ENCODE measurements at places on chromosomes 4 and X.

GRCh38 chr4:129526812-129527211 lies 430.9 kb downstream of the C4orf33 start:
- no peak for DNase-seq

DNA sequence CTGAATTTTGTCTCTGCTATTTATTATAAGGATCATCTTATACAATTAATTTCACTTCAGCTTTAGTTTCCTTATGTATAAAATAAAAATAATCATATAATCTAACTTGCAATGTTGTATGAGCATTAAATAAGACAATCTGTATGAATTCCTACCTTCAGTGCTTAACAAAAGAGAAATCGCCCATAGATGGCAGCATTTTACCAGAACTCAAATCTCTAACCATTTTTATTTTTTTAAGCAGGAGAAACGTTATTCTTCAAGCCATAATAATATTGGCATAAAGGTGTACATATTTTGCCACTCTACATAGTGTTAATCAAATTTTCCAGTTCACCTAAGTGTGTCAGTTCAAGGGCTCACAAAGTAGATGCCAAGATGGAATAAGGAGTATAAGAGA lies 78.8 kb downstream of the TMEM47 start:
- DNase-seq: no peak

- peak; percentile 1 for DNase-seq
Measured at GRCh38 chr4:38682336-38682735, 18.3 kb downstream of the KLF3 start.

GRCh38 chr4:150863456-150863855 lies 151.6 kb downstream of the LRBA start:
- DNase-seq: no peak

DNA sequence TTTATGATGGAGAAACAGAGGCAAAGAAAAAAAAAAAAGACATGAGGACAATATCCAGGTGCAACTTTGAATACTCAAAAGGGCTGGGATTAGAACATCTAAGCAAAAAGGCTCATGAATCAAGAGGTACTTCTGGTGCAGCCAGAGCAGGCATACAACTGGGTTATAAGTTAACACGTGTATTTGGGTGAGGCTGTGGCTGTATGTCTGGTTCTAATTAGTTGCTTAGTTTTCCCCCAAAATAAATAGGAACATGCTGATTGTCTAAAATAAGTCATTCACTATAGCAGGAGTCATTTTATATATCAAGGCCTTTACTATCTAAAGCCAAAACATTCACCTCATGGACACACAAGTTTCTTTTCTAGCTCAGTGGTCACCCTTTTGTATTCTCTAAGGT lies 20.2 kb downstream of the NHS start:
- DNase-seq: no peak

- no peak for DNase-seq
Measured at GRCh38 chr4:131531087-131531486, 1618.0 kb upstream of the PCDH10 start.

DNA sequence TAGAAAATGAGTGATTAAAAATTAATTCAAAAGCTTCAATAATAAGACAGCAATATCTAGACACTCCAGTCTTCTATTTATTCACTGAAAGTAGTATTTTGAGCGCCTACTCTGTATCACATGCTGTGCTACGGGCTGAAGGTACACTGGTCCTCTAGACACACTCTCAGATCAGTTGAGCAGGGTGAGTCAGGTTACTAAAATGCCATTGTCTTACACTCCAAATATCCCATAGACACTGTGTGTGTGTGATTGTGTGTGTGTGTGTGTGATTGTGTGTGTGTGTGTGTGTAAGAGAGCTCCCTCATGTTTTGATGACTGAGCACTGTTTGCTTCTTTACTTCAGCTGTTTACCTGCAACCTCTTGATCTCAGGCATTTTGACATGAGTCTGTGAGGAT lies 342.8 kb upstream of the BOD1L1 start:
- DNase-seq: no peak

GRCh38 chr4:123060039-123060770 lies 137.8 kb upstream of the NUDT6 start:
- peak; percentile 45 for DNase-seq

- no peak for DNase-seq
Measured at GRCh38 chrX:92283308-92283707, 504.1 kb downstream of the PCDH11X start.

GRCh38 chrX:98379134-98379533 lies 1495.4 kb downstream of the RPA4 start:
- no peak for DNase-seq

GRCh38 chrX:116417214-116417613 lies 19.2 kb upstream of the SLC6A14 start:
- no peak for DNase-seq

GRCh38 chrX:134718966-134719317 lies 60.7 kb upstream of the PLAC1 start:
- DNase-seq: no peak

DNA sequence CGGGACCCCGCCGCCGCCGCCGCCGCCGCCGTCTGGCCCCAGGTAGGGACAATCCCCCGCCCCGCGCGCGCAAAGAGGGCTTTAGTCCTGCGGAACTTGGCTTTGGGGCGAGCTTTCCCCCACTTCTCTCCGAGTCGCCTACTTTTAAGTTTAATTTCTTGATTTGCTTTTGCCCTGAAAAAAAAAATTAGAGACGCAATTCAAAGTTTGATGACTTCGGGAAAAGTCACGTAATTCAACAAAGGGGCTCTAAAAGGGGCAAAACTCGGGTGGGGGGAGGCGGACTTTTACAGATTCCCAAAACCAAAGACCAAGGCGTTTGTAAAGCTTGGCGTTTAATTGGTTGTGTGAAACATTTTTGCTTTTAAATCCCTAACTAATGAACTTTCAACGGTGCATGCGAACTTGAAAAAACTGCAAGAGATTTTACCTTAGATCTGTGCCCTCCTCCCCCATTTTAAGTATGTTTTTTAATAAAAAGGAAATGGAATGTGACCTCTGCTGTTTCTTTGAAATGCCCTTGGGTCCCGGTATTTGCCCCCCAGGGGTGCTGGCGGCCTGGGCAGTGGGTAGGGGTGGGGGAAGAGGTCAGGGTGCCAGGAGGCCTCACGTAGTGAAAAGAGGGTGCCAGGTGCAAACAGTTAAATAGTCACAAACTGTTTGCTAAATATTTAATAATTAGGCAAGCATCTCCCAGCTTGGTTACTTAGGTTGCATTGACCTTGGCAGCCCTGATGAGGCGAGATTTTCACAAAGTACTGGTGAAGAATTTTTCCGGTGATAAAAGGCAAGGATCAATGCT lies 209.7 kb downstream of the NWD2 start:
- DNase-seq: peak; percentile 50

GRCh38 chr4:29047341-29048041 lies 1672.7 kb upstream of the PCDH7 start:
- no peak for DNase-seq

DNA sequence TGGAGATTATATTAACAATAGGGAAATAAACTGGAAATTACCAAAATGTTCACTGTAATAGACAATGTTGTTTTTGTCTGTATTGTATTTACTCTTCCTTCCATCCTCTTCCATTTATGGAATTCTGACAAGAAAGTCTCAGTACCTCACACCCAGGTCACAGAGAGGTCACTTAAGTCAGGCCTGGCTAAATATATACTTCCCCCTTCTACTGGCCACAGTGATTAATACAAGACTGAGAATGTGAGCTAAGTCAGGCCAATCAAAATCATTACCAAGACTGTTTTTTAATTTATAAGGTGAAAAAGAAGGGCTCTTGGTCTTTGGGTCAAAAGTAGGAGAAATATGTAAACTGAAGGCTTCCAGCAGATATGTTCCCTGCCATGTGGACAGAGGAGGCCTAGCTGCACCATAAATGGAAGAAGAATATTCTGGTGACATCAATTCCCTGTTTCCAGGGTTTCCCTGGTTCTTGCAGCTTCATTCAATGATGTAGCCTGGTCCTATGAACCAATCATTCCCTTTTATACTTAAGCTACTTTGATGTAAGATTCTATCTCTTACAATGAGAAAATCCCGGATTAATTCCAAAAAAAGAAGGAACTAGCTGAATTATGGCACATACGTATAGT lies 64.3 kb downstream of the LRBA start:
- DNase-seq: no peak

GRCh38 chr4:152015597-152016302 lies 254.9 kb upstream of the GATB start:
- no peak for DNase-seq

DNA sequence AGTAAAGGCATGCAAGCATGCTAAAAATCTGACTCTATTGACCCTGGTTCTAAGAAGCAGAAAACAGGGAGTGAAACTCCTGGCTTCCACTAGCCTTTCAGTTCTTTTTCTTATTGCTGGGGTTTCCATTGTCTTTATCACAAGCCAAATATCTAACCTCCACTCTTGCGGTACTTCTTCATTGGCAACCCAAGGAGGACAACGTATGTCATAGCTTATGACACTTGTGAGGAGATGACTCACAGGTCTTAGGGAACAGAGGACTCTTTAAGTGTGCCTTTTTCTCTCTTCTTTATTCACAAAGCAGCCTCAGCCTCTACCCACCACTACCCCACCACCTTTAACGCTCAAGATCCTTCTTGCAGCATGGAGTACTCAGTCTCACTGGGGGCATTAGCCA lies 124.2 kb downstream of the GUCY2F start:
- no peak for DNase-seq

- DNase-seq: peak; percentile 61
Measured at GRCh38 chr4:75995727-75996126, 5.0 kb upstream of the SDAD1 start.

DNA sequence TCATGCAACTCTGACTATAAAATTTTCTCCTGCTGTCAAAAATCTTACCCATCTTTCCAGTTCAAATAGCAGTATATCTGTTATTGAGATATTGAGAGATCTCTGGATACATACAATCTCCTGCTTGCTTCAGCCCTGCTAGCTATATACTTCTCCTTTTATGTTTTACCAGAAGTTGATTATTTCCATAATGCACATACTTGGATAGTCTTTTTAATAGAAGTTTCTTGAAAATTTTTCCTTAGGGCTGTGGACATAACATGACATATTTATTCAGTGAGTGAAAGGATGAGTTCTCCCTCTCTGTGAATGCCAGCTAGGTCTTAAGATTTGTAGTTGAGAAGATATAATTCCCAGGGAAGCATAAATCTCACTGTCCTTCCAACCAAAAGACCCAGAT lies 234.1 kb upstream of the NR3C2 start:
- no peak for DNase-seq

DNA sequence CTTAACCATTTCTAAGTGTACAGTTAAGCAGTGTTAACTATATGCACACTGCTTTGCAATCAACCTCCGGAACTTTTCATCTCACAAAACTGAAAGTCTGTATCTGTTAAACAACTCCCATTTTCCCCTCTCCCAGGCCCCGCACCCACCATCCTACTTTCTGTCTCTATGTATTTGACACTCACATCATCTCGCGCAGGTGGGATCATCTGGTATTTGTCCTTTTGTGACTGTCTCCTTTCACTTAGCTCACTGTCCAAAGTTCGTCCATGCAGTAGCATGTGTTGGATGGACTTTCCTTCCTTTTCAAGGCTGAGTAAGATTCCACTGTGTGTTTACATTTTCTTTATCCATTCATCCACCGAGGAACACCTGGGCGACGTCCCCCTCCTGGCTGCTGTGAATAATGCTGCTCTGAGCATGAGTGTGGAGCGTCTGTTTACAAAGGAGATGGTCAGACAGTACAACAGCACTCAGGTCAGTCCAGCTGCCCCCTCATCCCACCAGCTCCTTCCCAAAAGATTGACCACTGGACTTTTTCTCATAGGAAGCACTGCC lies 39.8 kb downstream of the DCTD start:
- peak; percentile 65 for DNase-seq

GRCh38 chrX:31297881-31298280 lies 226.0 kb upstream of the FTHL17 start:
- no peak for DNase-seq

GRCh38 chr4:142600952-142601351 lies 245.1 kb downstream of the INPP4B start:
- no peak for DNase-seq

- DNase-seq: no peak
Measured at GRCh38 chr4:81769244-81769643, 297.5 kb upstream of the RASGEF1B start.

Data from endodermal cell (in vitro differentiated cells).